ENCODE measurements at places on chromosomes 7 and 10.

DNA sequence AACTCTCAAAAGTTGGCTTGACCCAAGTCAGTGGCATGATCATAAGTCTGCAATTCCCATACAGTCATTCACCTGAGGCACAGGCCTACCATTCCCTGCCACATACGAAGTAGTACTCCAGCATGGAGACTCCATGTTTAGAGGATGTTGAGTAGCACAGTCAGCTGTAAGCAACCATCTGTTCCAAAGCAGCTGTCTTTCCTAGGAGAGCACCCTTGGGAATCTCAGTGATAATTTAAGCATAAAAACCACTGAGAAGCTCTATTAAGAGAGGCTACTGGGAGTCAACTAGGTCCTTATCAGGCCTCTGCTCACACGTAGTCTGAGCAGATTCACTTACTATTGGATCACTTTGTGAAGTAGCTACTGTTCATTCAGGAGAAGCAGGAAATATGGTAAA lies 61.6 kb upstream of the UNC5B start:
- no peak for DNase-seq

DNA sequence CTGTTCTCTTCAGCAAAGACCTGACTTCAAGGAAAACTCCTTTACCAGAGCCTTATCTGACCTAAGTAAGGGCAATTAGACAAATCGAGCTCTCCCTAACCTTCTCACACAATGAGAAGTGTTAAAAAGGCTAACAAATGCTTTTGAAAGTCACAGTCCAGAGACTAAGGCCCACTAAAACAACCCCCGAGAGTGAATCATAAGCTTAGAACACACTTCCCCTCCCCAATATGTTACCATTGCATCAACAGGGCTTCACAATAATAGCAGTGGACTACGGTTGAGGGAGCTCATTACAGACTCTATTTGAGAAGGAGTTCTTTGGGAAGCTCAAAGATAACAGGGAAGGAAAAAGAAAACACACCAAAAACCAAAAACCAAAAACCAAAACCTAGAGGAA lies 28.6 kb upstream of the ZEB1 start:
- DNase-seq: no peak

DNA sequence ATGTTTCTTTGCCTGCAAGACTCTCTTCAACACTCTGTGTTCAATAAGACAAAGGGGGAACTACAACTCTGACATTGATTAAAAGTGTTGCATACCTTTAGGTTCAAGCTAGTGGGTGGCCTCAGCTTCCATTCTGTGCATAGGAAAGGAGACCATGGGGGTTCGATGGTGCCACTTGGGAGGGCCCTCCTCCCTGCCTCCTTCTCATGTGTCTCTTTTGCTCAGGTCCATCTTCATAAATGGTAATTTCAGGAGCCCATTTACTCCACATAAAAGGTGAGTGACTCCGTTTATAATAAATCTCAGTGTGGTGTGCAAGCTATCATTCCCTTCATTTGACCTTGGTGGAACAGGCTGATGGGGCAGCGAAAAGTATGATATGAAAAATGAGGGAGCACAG lies 285.1 kb downstream of the LRMDA start:
- DNase-seq: no peak

DNA sequence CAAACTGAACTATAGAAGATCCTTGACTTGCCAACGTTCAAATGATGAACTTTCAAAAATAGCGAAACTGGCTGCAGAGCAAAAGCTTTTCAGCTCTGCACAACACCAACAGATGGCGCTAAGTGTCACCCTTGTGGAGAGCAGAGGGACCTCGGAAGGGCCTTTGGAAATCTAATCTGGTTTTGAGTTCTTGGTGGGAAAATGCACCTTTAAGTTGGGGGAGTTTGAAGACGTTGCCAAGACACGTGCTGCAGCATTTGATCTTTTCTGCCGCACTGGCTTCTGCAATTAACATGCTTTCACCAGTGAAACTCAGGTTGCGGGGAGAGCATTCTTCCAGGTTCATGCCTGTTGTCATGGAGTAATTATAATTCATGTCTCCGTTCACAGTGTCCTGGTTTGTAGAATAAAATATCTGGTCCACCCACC lies 26.3 kb upstream of the WDR11 start:
- no peak for DNase-seq

DNA sequence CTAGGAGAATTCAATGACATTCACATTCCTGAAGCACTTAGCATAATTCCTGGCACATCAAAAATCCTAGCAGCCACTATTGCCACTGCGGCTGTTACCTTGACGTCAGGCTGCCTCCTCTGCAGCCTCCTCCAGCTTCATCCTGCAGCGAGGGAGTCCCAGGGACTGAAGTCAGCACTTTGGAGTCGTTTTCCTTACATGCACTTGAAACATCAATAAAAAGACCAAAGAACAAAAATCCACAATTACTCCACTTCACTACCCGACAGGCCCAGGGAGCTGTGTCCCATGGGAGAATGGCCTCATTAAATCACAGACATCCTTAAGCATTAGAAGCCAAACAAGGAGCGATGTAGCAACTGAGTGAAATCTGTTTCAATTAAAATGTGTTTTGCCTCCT lies 48.6 kb upstream of the NANOS1 start:
- DNase-seq: no peak

DNA sequence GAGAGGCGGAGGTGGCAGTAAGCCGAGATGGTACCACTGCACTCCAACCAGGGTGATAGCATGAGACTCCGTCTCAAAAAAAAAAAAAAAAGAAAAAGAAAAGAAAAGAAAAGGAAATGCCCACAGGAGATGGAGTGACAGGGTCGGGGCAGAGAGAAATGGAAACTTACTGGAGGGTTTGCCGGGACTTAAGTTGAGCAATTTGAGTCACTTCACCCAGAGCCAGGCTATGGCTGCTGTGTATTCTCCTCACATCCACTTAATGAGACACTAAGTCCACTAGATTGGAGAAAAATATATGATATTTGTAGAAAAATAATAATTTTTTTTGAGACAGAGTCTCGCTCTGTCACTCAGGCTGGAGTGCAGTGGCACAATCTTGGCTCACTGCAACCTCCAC lies 4.6 kb upstream of the PFKFB3 start:
- no peak for DNase-seq

- DNase-seq: no peak
Measured at GRCh38 chr10:71600849-71601248, 118.7 kb downstream of the C10orf105 start.

- no peak for DNase-seq
Measured at GRCh38 chr7:25515633-25516275, 287.5 kb upstream of the NPVF start.

GRCh38 chr10:130345728-130346127 lies 209.5 kb downstream of the GLRX3 start:
- DNase-seq: no peak

Measured in stimulated activated CD8-positive, alpha-beta memory T cell treated with anti-CD3 and anti-CD28 coated beads, Interleukin-2, amount 100 ng/mL, for 1 hour (primary cell).